Breast epithelium (tissue), 4 donors: ENCODE measurements at places on chromosomes 12 and 14. TPM values are rescaled to one million over a fixed set of nuclear protein-coding genes. Genes with fewer than 3 reads are reported as not detected.

ZNF385A gene
- 18.4 TPM for total RNA-seq

DNA sequence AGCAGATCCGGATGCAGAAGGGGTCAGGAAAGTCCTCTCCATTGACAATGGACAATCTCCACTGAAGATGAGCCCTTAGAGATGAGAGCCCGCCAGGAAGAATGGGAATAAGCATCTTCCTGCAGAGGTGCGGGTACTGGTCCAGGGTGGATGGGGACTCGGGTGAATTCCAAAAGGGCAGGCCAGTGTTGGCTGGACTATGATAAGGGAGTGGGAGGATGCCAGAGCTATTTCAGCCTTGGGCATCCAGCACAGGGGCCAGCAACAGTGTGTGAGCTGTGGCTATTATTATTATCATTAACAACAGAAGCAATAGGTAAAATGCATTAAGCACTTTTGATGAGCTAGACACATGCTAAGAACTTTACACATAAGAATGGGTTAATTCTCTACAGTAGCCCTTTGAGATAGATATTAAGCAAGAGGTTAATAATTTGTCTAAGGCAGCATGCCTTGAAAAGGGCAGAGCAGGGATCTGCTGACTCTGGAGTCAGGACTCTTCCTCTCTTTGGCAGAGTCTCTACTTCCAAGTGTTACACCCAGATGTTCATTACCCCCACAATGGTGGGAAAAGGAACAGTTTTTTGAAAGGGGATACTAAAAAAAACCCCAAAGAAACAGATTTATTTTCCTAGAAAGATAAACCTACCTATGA is 55.2 kb downstream of the PRICKLE1 start:
- DNase-seq: no peak

- DNase-seq: no peak
Observed at GRCh38 chr12:81962126-81962856, 203.1 kb upstream of the PPFIA2 start.

GRCh38 chr14:76597387-76597786 is 163.9 kb upstream of the VASH1 start:
- DNase-seq: no peak

TAS2R46 gene
- 3.2 TPM for total RNA-seq

ZC2HC1C gene
- total RNA-seq: 0.96 TPM
